ENCODE measurements at places on chromosomes 3 and 15.

GRCh38 chr3:37145611-37146010 is 28.8 kb downstream of the LRRFIP2 start:
- DNase-seq: peak; percentile 75

GRCh38 chr3:41997702-41998550 is 36.0 kb upstream of the ULK4 start:
- DNase-seq: no peak

- DNase-seq: no peak
Observed at GRCh38 chr3:37504583-37505357, 330.4 kb upstream of the LRRFIP2 start.

GRCh38 chr3:158314426-158315357 is 204.8 kb downstream of the RSRC1 start:
- DNase-seq: no peak

Measured in inflammatory macrophage treated with lipopolysaccharide for 4 hours (primary cell).